Caco-2 (cell line): ENCODE measurements at places on chromosomes 7 and 10. TPM values are rescaled to one million over a fixed set of nuclear protein-coding genes. Genes with fewer than 3 reads are reported as not detected.
A peak's percentile ranks its signal among the peaks of the same experiment; 100 is the strongest.

DNA sequence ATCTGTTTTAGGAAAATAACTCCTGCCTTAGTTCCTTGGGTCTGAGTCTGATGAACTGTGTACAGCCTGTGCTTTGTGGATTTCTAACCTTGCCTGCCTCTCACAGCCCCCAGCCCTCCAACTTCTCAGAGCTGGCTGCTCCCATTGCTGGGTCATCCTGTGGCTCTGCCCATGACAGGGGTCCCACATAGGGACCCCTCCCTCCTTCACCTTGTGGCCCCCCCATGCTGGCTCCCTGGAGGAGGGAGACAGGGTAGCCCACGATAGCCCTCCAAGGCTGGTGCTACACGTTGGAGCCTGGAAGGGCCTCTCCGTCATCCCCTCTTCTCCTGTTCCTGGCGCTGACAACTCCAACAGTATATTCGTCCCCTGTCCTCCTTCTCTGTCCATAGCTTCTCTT lies 2.8 kb upstream of the DENND2A start:
- no peaks in the 10 kb centered on the region for H3K27me3 ChIP-seq
- H3K4me1 ChIP-seq = peaks cover 13% of the 10 kb centered on the region
- H3K4me3 ChIP-seq = no peak overlapping the region
- H3K36me3 ChIP-seq = no peaks in the 10 kb centered on the region

Gene DRGX
- not detected in 2 replicates for total RNA-seq

Gene SCART1
- total RNA-seq = 0.70 and 0.73 TPM in 2 replicates

Gene ADGRA1
- total RNA-seq = not detected in 2 replicates

DNA sequence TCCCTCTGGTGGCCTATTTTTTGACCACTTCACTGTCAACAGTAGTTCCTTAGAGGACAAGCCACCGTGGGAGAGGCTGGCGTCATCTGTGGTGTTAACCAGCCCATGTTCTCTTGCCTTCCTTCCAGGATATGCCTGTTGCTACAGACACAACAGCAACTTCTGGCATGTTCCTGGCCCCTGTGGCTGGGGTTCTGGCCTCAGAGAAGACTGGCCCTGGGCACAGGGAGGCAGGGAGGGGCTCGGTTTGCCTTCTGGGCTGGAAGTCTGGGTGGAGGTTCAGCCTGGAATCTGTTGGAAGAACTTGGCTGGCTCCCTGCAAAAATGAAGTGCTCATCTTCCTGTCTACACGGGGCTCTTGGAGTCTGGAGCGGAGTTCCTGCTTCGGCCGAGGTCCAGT lies 25.7 kb downstream of the GOLGA7B start:
- H3K27ac ChIP-seq = no peak overlapping the region
- DNase-seq = no peak
- H3K4me3 ChIP-seq = no peak overlapping the region
- H3K4me1 ChIP-seq = no peaks in the 10 kb centered on the region
- no peaks in the 10 kb centered on the region for H3K27me3 ChIP-seq
- H3K36me3 ChIP-seq = no peaks in the 10 kb centered on the region

Gene RBM20
- total RNA-seq = 0.35 and 0.36 TPM in 2 replicates

DNA sequence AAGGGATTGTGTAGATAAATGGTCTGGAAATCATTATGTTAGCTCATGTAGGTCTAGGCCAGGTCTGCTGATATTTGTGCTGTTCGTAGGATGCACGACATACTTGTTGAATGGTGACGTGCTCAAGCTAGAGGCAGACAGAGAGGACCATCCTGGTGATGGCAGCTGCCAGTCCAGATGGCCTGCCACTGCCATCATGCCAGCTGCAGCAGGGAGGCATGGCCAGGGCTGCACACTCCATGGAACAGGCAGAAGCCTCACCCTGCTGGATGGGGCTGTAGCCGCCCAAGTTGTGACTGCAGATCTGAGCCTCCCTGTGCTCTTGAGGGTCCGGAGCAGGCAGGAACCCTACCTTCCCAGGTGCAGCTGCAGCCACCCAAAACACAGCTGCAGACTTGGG lies 80.3 kb downstream of the SPDYE5 start:
- no peak overlapping the region for H3K27ac ChIP-seq
- no peaks in the 10 kb centered on the region for H3K4me1 ChIP-seq
- no peak overlapping the region for H3K4me3 ChIP-seq
- H3K36me3 ChIP-seq = no peaks in the 10 kb centered on the region
- no peaks in the 10 kb centered on the region for H3K27me3 ChIP-seq
- DNase-seq = no peak

DNA sequence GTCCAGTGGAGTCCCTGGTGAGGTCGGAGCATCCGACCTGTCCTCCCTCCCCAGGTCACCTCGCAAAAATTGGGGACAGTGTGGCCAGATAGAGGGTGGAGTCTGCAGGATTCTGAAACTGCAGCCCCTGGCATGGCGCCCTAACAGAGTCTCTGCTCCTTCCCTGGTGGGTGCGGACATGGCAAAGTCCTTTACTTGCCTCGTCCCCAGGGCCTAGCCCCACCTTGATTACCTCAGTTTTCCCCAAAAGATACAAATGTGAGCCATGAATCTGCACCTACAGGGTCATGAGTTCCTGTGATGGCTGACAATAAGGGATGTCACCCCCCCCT lies 47.7 kb downstream of the NPVF start:
- H3K4me3 ChIP-seq = peak overlapping the region; percentile 67
- no peak for DNase-seq
- H3K27ac ChIP-seq = peak overlapping the region; percentile 86

GRCh38 chr7:71322201-71322600 lies 190.3 kb downstream of the GALNT17 start:
- H3K27me3 ChIP-seq = no peaks in the 10 kb centered on the region
- no peak for DNase-seq
- no peak overlapping the region for H3K27ac ChIP-seq
- no peaks in the 10 kb centered on the region for H3K4me1 ChIP-seq
- H3K4me3 ChIP-seq = no peak overlapping the region

Gene RAMP3
- total RNA-seq = not detected in 2 replicates

Gene TRIM73
- 0.82 and 0.86 TPM in 2 replicates for total RNA-seq

Gene GCK
- not detected in 2 replicates for total RNA-seq
